ENCODE measurements at places on chromosomes 11 and 22.

DNA sequence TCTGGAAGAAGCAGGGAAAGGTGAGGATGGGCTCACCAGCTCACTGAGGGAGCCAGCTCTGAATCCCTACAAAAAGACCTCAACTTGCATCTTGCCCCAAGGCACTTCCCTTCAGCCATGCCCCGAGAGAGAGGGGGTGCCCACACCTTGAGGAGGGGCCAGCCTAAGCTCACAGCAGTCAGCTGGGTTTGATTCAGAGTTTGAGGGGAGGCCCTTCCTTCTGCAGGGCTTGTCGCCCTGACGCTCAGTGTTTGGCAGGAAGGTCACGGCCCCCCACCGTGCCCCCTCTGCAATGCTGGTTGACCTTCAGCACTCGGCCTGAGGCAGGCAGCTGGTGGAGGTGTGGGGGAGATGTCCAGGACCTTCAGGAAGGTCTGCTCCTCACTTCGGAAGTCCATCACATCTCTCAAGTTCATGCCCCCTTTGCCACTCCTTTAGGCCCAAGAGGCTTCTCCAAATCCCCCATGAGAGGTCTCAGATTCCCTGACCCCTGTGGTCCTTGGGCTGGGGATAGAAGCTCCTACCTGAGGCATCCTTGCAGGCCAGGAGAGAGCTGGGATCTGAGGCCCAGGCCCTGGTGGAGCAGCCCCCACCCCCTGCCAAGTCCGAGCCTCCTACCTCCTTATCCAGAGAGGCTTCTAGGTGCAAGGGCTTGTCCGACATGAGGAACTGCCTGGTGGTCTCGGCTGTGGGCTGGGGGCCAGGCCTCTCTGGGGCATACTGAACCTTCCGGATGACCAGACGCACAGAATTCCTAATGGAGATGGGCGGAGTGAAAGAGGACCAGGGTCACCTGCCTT is 37.6 kb downstream of the TPBGL start:
- DNase-seq, result no peak

DNA sequence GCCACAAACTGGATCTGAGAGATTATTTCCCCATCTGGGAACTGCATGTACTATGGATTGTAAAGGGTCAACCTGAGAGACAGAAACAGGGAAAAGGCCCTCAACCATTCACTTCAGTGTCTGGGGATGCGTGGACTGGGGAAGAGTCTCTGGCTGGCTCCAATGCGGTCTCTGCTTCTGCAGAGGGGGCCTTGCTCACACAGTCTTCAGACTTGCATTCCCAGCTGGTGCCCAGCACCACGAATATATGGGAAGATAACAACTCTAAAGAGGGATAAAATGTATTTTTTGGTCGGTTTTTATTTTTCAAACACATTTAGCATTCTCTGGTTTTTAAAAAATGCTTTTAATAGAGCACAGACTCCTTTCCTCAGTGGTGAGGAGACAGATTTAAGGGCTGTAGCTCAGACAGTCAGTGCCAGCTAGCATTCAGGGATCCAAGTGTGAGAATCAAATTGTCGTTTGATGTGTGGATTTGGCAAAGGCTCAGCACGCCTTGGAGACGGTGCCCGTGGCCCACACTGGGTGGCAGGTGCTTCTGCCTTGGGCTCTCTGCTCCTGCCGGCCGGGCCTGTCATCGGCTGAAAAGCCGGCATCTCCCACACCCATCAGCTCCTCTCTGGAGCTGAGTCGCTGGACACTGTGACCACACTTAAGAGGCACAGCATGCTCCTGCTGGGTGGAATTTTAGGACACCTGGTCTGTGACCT is 8.0 kb upstream of the EFCAB6 start:
- DNase-seq, result no peak

DNA sequence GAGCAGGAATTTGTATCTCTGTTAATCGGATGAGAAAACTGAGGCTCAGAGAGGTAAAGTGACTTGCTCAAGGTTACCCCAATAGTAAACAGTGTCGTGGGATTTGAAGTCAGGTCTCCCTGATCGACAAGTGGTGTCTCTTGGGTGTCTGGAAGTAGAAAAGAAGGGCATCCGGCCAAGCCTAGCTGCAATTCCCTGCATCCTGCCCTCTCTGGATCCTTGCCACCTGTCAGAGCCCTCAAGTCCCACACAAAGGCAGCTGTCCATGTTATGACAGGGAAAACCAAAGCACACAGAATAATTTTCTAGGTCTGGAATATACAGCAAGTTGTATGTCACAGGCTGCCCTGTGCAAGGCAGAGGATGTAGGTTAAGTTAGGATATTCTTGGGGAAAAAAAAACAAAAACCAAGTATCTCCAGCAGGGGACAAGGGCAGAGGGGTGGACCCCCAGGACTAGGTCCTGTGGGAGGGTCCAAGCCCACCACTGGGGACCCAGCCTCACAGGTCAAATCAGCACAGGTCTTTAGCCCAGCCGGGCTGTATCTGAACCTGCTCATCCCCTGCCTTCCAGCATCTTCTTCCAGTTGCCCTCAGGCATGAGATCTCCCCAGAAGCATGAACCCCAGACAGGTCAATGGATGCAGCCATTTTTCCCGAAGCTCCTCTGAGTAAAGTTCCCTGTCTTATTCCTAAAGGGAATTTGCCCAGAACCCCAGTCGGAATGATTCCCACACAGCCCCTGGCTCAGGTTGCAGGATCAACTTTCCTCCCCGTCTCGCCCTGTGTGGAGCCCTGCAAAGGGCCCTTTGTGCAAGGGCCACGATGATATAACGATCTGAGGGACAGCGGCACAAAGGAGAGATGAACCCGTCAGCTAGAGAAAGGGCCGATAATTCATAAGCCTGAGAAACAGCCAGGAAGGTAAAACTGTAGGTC is 15.0 kb downstream of the USH1C start:
- no peak for DNase-seq

DNA sequence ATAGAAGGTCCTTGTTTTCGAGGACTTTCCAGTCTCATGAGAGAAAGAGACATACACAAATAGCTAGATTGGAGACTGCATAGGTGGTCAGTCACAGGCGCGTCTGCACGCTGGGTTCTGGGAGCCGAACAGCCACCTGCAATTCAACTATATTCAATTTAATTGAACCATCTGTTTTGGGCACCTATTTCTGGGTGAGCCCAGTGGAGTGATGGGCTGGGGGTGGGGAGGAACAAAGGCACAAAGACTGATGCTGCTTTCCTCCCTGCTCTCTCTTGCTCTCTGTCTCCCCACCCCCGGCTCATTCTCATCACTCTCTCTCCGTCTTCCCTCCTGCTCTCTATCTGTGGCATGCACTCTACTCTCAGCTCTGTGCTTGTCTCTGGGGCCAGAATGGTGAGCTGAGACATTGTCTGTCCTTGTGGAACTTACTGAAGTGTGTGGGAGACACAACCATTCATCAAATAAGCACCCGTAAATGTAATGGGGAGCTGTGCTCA is 48.1 kb upstream of the B3GAT1 start:
- DNase-seq, result no peak

DNA sequence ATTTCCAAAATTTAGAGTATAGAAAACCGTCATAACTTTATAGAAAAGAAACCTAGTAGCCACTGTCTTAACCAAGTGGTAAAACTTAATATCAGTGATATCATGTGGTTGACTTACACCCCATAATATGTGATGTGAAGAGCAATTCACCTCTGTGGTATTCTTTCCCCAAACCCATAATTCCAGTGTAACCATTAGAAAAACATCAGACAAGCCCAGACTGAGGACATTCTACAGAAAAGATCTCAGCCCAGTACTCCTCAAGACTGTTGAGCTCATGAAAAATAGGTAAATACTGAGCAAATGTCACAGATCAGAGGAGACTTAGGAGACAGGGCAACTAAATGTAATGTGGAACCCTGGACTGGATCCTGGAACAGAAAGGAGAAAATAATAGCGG is 134.6 kb downstream of the PGR start:
- no peak for DNase-seq

- no peak for DNase-seq
These were observed 100.6 kb downstream of the CSNK2A3 start for GRCh38 chr11:11252403-11252802.

DNA sequence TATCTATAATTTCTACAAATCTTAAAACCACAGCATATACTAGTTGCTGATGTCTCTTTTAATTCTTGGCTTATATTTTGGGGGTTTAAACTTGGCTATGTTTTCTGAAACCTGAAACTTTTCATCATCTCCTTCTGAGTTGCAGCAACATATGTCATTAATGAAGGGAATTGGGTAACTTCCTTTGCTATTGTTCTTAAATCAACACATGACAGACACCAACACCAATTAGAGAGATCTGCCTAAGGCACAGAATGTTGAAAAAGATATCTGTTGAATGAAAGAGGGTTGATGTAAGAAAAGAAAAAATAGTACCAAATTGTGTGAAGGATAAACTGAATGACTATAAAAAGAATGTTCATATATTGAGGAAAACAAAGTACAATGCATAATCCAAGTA is 10.3 kb upstream of the GAS2 start:
- no peak for DNase-seq

GRCh38 chr11:35138943-35139721 is at the start of gene CD44:
Gene CD44, plus strand, starts transcription at chr11:35139171. Its CDS starts 133 bp downstream, at chr11:35139304.
- peak; percentile 56 for DNase-seq

GRCh38 chr11:94326947-94327346 is 22.6 kb downstream of the IZUMO1R start:
- DNase-seq, result no peak

DNA sequence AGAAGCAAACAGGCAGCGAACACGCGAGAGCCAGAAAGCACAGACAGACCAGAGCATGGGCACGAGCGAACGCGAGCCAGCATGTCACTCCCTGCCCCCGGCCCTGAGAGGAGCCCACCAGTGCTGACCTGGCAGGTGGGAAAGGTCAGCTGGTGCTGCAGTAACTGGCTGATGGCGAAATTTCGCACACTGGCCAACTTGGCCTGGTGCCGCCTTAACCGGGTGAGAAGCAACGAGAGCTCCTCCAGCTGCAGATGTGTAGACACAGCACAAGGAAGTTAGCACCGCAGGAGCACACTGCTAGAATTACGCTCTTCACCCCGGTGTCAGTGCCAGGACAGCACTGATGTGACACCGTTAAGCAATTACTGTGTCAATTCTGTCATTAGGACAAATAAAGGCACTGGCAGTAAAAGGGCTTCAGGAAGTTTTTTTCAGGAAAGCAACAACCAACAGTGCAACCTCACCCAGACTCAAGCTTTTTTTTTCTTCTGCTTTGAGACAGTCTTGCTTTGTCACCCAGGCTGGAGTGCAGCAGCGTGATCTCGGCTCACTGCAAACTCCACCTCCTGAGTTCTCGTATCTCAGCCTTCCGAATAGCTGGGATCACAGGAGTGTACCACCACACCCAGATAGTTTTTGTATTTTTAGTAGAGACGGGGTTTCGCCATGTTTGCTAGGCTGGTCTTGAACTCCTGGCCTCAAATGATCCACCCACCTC is 76.8 kb downstream of the C11orf58 start:
- peak; percentile 82 for DNase-seq

GRCh38 chr11:102933627-102934026 is 21.9 kb downstream of the MMP13 start:
- DNase-seq, result no peak

Data from right lung (tissue), 10 donors.